Endodermal cell (in vitro differentiated cells): ENCODE measurements at places on chromosomes 12 and 14. TPM values are rescaled to one million over a fixed set of nuclear protein-coding genes. Genes with fewer than 3 reads are reported as not detected.
A peak's percentile ranks its signal among the peaks of the same experiment; 100 is the strongest.

DNA sequence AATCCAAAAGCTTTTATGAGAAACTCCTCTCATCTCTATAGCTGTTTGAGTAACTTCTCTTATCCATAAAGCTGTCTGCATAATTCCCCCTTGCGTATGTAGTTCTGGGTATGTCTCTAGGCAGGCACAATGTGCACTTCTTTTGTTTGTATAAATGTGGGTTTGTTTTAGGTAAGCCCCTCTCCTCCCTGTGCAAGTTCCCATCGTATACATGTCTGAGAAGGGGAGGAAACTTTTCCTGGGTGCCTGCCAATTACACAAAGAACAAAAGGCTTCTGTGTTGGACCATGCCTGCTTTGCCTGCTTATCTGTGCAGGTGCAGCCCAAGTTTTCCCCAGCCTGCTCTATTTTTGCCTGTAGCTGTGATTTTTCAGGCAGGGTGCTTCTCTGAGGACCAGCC, 96.7 kb downstream of the CCER1 start:
- no peak overlapping the region for H3K4me3 ChIP-seq
- H3K27ac ChIP-seq = no peak overlapping the region
- H3K27me3 ChIP-seq = no peaks in the 10 kb centered on the region
- H3K36me3 ChIP-seq = no peaks in the 10 kb centered on the region
- no peaks in the 10 kb centered on the region for H3K4me1 ChIP-seq

The KLRC4 gene
- total RNA-seq = not detected in 3 replicates

DNA sequence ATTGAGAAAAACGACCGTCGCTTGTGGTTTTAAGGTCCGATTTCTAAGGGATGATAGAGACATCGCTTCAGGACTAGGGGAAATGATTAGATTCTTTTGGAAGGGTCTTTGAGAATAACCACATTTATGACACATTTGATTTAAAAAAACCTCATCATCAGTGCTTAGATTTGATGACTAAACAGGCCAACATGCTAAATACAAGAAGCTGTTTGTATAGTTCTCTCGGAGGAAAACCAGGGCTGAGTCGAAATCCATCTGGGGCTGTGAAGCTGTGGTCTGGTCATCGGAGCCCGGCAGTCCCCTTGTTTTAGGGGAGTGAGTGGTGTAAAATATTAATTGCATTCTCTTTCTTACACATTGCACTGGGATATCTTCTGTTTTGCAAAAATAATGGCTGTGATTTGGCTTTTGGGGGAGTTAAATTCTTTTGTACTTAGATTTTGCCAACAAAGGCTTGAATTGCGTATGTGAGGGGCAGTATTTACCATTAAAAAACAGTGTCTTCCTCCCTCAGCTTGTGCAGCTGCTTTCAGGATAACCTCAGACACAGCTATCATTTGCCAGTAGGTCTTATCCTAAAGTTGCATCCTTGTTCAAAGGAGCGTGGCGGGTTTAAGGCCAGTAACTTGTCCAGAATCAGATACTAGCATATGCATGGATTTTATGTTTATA, 550 bp downstream of the GNG2 start:
- peak overlapping the region; percentile 89 for H3K4me3 ChIP-seq
- peak overlapping the region; percentile 78 for H3K27ac ChIP-seq
- DNase-seq = no peak
- H3K4me1 ChIP-seq = peaks cover 11% of the 10 kb centered on the region
- H3K36me3 ChIP-seq = no peaks in the 10 kb centered on the region
- no peaks in the 10 kb centered on the region for H3K27me3 ChIP-seq

DNA sequence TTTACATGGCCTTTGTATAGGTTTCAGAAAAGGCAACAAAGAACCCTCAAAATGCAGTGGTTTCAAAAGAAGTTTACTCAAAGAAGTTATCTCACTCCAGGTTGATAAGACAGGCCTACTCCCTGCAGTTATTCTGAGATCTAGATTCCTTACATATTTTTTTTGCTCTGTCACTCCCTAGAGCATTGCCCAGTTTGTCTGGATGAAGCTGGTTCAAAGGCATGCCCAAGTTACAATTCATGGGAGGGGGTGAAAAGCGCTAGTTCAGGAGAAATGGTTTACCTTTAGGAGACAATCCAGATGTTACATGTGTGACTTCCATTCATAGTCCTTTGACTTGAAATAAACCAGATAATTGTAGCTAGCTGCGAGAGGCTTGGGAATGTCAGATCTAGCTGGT, 115.0 kb downstream of the TPH2 start:
- peak overlapping the region; percentile 59 for H3K4me3 ChIP-seq
- H3K27me3 ChIP-seq = no peaks in the 10 kb centered on the region
- DNase-seq = no peak
- no peak overlapping the region for H3K27ac ChIP-seq

GRCh38 chr12:83265808-83266207, 579.1 kb downstream of the TMTC2 start:
- DNase-seq = no peak
- H3K4me1 ChIP-seq = no peaks in the 10 kb centered on the region
- no peaks in the 10 kb centered on the region for H3K36me3 ChIP-seq
- no peaks in the 10 kb centered on the region for H3K27me3 ChIP-seq

DNA sequence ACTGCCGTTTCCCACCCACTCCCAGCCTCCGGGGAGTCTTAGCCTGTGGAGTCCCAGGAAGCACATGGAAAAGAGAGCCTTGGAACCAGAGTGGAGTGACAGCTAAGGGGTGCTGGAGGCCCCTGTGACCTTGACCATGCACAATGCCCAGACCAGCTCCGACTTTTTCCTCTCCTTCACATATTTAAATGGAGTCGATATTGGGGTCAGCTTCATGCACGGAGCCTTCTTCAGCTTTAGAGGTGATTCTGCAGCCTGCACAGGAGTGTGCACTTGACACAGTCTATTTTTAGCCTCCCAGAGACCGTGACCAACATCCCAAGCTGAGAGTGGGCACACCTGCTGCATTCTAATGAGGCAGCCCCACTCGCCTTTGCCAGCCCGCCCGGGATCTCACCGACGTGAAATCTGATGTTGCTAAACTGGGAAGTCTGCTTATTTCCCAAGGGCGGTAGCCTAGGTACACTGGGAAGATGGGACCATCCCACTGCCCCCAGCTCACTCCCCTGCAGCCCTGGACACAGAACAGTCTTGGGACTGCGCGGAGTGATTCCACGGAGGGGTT, 47.5 kb downstream of the PRMT8 start:
- no peaks in the 10 kb centered on the region for H3K27me3 ChIP-seq
- peak; percentile 41 for DNase-seq
- no peaks in the 10 kb centered on the region for H3K36me3 ChIP-seq
- H3K4me1 ChIP-seq = no peaks in the 10 kb centered on the region

The PKP2 gene
- total RNA-seq = 114 and 124 TPM in 2 replicates

- no peak overlapping the region for H3K27ac ChIP-seq
- no peak overlapping the region for H3K4me3 ChIP-seq
Measured at GRCh38 chr12:97960741-97961608, 498.4 kb downstream of the RMST start.

The SOX5 gene
- 20.9 and 30.7 TPM in 2 replicates for total RNA-seq

The LIN7A gene
- total RNA-seq = 27.2 to 32.6 TPM (median 27.9 TPM) in 3 replicates

The POTEG gene
- not detected in 2 replicates for total RNA-seq

The KITLG gene
- total RNA-seq = 1.2 to 7.3 TPM (median 7.0 TPM) in 3 replicates

The KLHL42 gene
- total RNA-seq = 23.7 to 30.4 TPM (median 29.2 TPM) in 3 replicates

GRCh38 chr12:116483959-116484750, 75.0 kb upstream of the MAP1LC3B2 start:
- no peak overlapping the region for H3K4me3 ChIP-seq
- no peak for DNase-seq
- no peaks in the 10 kb centered on the region for H3K27me3 ChIP-seq
- H3K27ac ChIP-seq = no peak overlapping the region
- H3K4me1 ChIP-seq = no peaks in the 10 kb centered on the region

GRCh38 chr12:132077322-132078100, 66.6 kb downstream of the DDX51 start:
- no peak for DNase-seq
- H3K4me1 ChIP-seq = no peaks in the 10 kb centered on the region
- H3K27me3 ChIP-seq = no peaks in the 10 kb centered on the region
- H3K36me3 ChIP-seq = peaks cover 56% of the 10 kb centered on the region
- H3K27ac ChIP-seq = no peak overlapping the region
- H3K4me3 ChIP-seq = no peak overlapping the region

DNA sequence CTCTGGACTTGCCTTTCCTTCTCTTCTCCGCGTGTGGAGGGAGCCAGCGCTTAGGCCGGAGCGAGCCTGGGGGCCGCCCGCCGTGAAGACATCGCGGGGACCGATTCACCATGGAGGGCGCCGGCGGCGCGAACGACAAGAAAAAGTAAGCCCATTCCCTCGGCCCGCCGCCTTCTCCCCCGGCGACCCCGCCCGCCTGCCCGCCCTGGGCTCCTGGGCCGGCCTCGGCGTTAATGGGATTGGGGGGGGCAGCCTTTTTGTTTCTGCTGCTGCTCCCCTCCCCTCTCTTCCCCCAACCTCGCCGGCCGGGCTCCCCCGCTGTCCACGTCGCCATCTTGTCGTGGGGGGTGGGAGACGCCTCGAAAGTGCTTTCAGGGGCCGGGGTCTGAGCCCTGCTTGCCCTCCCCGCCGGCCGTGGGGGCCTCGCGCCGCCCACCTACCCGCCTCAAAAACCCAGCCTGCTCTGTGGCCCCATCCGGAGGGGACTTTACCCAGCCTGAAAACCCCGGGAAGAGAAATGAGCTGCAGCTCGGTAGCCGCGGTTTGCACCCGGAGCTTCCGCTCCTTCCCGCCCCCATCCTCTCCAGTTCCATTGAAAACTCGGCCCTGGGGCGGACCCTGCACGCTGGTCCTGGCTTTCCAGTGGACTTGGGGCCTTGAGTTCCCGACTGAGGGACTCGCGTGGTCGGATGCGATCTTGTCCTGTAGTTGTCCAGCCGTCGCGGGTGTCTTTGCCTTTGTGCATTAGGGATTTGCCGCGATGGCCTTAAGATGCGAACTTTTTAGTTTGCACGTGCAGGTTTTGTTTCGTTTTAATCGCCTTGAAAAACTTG, 598 bp downstream of the HIF1A start:
- peak; percentile 88 for DNase-seq
- H3K36me3 ChIP-seq = no peaks in the 10 kb centered on the region
- no peaks in the 10 kb centered on the region for H3K27me3 ChIP-seq
- peak overlapping the region; percentile 95 for H3K27ac ChIP-seq

DNA sequence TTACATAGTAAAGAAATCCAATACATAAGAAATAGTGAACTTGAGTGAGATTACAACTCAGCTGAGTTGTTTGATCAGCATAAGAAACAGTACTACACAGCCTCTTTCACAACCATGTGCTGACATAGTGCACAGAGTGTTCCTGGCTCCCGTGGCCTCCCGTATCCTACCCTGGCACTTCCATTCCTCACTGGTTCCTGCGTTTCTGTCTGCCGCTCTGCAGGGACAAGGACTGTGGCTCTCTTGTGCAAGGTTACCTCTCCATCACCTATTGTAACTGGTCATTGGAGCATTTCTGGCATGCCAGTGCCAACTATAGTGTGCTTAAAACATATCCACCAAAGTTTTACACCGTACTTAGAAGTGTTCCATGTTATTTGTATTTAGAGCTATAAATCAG, 46.3 kb upstream of the PCED1B start:
- no peaks in the 10 kb centered on the region for H3K27me3 ChIP-seq
- no peak for DNase-seq
- H3K4me1 ChIP-seq = no peaks in the 10 kb centered on the region
- no peak overlapping the region for H3K27ac ChIP-seq

The SCNN1A gene
- 77.6 and 87.7 TPM in 2 replicates for total RNA-seq

DNA sequence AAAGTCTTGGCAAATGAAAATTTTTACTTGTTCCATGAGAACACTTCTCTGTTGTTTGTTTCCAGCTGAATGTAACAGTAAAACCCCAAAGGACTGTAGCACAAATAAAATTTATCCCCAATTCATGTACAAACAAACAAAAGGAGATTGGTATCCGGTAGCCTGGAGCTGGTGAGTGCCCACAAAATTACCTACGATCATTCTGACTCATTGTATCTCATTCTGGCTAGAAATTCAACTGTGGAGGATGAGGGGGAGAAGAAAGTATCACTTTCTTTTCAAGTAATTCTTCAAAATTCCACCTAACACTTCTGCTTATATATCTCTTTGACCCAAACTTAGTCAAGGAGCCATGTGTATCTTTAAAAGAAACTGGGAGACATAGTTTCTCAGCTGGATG, 268.5 kb downstream of the ALG10B start:
- no peaks in the 10 kb centered on the region for H3K36me3 ChIP-seq
- H3K4me3 ChIP-seq = no peak overlapping the region

- peak; percentile 84 for DNase-seq
- peaks cover 9% of the 10 kb centered on the region for H3K4me1 ChIP-seq
- H3K27ac ChIP-seq = no peak within 1 kb of the TSS
- H3K4me3 ChIP-seq = no peak within 1 kb of the TSS
- peaks cover 25% of the 10 kb centered on the region for H3K27me3 ChIP-seq
- H3K36me3 ChIP-seq = no peaks in the 10 kb centered on the region
Measured at GRCh38 chr14:94581127-94581999, at the start of gene SERPINA5. Gene SERPINA5, plus strand, starts transcription at chr14:94581426. Its CDS starts 5,937 bp downstream, at chr14:94587363.

GRCh38 chr14:32596390-32596789, 267.3 kb downstream of the AKAP6 start:
- H3K27me3 ChIP-seq = no peaks in the 10 kb centered on the region
- no peaks in the 10 kb centered on the region for H3K4me1 ChIP-seq

DNA sequence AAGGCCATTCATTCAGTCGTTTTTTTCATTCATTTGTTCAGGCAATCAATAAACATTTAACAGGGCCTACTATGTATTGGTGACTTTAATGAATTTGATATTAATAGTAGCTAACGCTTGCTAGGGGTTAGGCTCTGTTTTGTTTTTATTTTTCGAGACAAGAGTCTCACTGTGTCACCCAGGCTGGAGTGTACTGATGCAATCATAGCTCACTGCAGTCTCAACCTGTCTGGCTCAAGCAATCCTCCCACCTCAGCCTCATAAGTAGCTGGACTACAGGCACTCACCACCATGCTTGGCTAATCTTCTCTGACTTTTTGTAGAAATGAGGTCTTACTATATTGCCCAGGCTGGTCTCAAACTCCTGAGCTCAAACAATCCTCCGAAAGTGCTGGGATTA, 25.6 kb upstream of the MED13L start:
- H3K4me1 ChIP-seq = peaks cover 23% of the 10 kb centered on the region
- H3K4me3 ChIP-seq = no peak overlapping the region
- H3K27ac ChIP-seq = no peak overlapping the region
- no peak for DNase-seq

DNA sequence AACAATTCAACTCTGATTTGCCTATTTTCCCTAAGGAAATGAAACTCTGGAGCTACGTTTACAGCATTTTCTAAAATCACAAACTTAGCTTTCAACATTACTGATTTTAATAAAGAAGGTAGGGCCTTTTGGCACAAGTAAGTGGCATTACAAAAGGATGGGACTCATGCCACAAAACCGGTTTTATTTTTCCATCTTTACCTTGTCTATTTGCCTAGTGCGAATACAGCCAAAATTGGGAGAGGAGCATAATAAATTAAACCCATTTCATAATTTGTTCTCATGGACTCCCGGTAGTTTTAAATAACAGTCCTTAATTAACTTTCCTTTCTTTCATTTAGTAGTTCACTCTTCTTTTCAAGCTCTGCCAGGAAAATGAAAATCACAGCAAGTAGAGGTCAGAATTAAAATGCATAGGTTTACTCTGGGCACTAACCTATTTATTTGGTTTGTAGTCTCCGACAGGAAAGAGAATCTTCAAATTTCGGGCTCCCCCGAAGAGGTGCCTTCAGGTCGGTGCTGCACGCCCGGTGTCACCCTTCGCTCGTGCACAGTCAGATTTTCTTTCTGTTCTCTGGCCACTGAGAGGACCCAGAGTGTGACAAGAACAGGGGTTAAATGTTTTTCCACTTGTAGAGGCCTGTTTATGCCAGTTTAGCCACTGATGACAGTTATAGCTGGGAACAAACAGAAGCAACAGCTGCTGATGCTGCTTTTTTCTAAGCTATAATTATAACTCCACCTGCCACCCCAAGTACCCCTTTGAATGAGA, at the start of gene BEST3:
BEST3 (minus strand) TSS at position 535 of the 772 bp plus-strand sequence. CDS start 1,505 bp downstream, outside the sequence.
- H3K27ac ChIP-seq = no peak within 1 kb of the TSS
- DNase-seq = no peak
- no peaks in the 10 kb centered on the region for H3K36me3 ChIP-seq
- H3K27me3 ChIP-seq = no peaks in the 10 kb centered on the region

GRCh38 chr12:5201554-5202218, 158.0 kb downstream of the KCNA5 start:
- no peaks in the 10 kb centered on the region for H3K36me3 ChIP-seq
- no peak overlapping the region for H3K4me3 ChIP-seq
- H3K27ac ChIP-seq = no peak overlapping the region
- no peaks in the 10 kb centered on the region for H3K27me3 ChIP-seq
